ENCODE measurements at places on chromosomes 13 and 19. TPM values are rescaled to one million over a fixed set of nuclear protein-coding genes. Genes with fewer than 3 reads are reported as not detected.

Gene MBD3L2B
- total RNA-seq, result not detected

Gene CD209
- total RNA-seq, result not detected

Gene EPS8L1
- total RNA-seq, result 0.51 TPM

Gene RAB4B
- 10.6 TPM for total RNA-seq

Gene GIPR
- total RNA-seq, result not detected

Gene ZNF761
- total RNA-seq, result 9.2 TPM

Gene VWA8
- total RNA-seq, result 29.9 TPM

Gene ERCC5
- total RNA-seq, result 66.0 TPM

Gene EDNRB
- 0.99 TPM for total RNA-seq

Gene LYPD3
- 0.50 TPM for total RNA-seq

Gene FGF9
- 0.33 TPM for total RNA-seq

Gene CACNA1A
- 1.8 TPM for total RNA-seq

Gene ACTMAP
- total RNA-seq, result 0.51 TPM

Gene EBI3
- not detected for total RNA-seq

Gene CNFN
- total RNA-seq, result not detected

Gene ZNF470
- 6.9 TPM for total RNA-seq

Gene ZNF433
- total RNA-seq, result 5.1 TPM

Gene CYP2F1
- not detected for total RNA-seq

Gene ZNF177
- 2.1 TPM for total RNA-seq

Gene LYPD5
- 0.50 TPM for total RNA-seq

Gene ZDHHC20
- 77.8 TPM for total RNA-seq

Gene RAB3A
- 2.0 TPM for total RNA-seq

Gene FPR1
- not detected for total RNA-seq

Gene ADGRE3
- total RNA-seq, result not detected

Gene MYO1F
- 0.17 TPM for total RNA-seq

Gene WDFY2
- 9.2 TPM for total RNA-seq

Gene C19orf44
- 2.8 TPM for total RNA-seq

Gene ACP7
- total RNA-seq, result not detected

Gene GRIN2D
- total RNA-seq, result under 0.01 TPM

Gene CATSPERD
- total RNA-seq, result not detected

Gene TMEM255B
- total RNA-seq, result 10.4 TPM

Gene CDC42EP5
- 14.7 TPM for total RNA-seq

Gene PRR22
- total RNA-seq, result 0.26 TPM

Gene SPACA7
- total RNA-seq, result not detected

Gene GSX1
- total RNA-seq, result not detected

Gene TRAPPC6A
- total RNA-seq, result 15.9 TPM

Gene CGB1
- not detected for total RNA-seq

Gene PIH1D1
- 94.5 TPM for total RNA-seq

All from fibroblast of lung (primary cell).